ENCODE measurements at places on chromosomes 7 and 10. TPM values are rescaled to one million over a fixed set of nuclear protein-coding genes. Genes with fewer than 3 reads are reported as not detected.

CYP3A4 gene
- total RNA-seq = not detected

HOXA10 gene
- total RNA-seq = not detected

DNA sequence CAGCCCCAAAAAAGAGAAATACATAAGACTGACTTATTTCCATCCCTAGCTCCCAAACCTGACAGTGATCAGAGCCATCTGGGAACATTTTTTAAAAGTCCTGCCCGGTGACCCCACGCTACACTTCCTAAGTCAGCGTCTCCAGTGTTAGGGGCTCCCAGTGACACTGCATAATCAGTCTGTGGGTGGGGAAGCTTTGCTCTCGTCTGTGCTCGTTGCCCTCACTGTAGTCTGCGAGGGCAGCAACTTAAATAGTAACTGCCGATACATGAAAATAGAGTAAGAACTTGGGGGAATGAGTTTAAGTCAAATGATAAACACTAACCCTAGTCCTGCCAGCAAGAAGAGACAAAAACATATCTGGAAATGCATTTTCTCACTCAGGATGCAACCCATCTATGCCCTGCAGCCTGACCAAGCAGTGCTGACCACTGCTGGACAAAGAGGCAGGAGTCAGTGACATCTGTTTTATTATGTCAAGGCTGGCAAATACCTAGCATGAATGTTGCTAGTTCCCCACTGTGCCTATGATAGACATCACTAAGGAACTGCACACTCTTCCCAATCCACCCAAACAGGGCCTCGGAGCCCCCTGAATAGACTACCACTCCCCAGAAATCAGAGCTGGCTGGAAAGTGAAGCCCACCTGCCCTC lies 18.7 kb downstream of the ERCC6 start:
- H3K36me3 ChIP-seq = peaks cover 31% of the 10 kb centered on the region
- DNase-seq = no peak
- no peaks in the 10 kb centered on the region for H3K4me1 ChIP-seq
- no peak overlapping the region for H3K4me3 ChIP-seq
- H3K27ac ChIP-seq = no peak overlapping the region
- no peaks in the 10 kb centered on the region for H3K27me3 ChIP-seq

DNA sequence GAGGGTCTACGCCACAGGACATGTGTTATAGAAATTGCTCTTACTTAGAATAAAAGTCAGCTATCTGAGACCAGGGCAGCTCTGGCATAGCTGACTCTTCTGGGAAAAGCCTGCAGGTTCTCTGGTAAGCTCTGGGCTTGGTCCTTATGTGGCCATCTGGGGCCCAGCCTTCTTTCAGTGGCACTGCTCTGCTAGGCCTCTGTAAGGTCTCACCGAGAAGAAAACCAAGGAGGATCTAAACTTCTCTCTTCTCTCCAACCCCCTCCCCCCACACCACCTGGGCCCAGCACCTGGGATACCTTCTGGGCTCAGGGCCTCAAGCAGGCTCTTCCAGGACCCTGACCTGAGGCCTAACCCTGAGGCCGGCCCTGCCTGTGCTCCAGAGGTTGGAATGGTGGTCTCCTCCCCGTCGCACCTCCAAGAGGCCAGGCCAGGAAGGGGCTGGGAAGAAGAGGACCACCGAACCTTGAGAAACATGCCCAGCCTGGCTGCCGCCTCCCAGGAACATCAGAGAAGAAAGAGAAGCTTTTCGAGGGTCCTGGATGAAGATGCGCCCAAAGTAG lies 323.6 kb downstream of the GFRA1 start:
- H3K27me3 ChIP-seq = no peaks in the 10 kb centered on the region
- H3K27ac ChIP-seq = no peak overlapping the region
- no peaks in the 10 kb centered on the region for H3K4me1 ChIP-seq
- no peak overlapping the region for H3K4me3 ChIP-seq
- no peaks in the 10 kb centered on the region for H3K36me3 ChIP-seq

DNA sequence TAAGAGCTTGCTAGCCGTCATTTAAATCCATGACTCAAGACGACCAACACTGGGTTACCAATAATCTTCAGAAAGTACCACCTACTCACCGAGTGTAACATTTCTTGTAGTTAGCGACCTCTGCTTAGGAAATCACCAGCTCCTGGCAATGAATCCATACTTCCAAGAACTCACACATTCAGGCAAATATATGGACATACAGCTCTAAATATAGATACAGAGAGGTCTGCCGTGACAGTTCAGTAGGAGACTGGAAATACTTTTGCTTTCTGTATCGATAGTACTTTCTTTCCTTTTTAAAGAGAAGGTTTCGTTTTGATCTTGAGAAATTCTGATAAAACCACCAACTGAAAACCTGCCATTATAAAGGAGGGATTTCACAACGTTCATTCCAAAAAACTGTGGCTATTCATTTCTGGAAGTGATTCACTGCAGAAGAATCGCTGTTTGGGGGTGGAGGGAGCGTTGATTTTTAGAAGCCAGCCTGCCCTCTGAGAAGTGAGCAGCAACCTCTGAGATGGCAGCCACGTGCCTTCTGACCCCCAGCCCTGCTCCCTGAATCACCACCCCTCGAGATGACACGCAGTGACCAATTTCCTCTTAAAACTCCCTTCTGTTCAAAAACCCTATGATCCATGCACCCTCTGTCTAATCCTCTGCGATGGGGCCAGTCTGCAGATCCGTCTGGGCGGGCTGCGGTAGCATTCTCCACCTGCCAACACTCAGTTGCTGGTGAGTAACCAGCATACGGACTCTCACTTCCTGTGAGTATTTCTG lies 179.0 kb upstream of the KLF14 start:
- H3K27ac ChIP-seq = peak overlapping the region; percentile 96
- no peaks in the 10 kb centered on the region for H3K27me3 ChIP-seq
- peak; percentile 98 for DNase-seq
- H3K4me1 ChIP-seq = peaks cover 86% of the 10 kb centered on the region
- H3K4me3 ChIP-seq = peak overlapping the region; percentile 86

DNA sequence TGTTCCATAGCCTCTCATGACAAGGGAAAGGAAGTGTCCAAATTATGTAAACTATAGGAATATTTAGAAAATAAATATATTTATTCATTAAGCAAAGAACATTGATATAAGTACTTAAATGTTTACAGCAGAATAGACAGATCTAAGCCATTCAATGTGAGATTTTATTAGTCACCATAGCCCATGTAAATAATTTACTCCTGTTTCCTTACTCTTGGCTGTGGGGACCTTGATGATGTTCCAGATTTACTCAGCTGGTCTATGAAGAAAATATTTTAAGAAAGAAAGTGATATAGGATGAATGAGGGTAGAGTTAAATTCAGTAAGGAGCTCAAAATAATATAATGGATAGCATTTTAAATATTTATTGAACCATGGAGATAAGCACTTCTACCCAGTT lies 442.6 kb upstream of the KLF6 start:
- no peaks in the 10 kb centered on the region for H3K27me3 ChIP-seq
- no peak overlapping the region for H3K4me3 ChIP-seq

- peak overlapping the region; percentile 100 for H3K27ac ChIP-seq
- H3K4me3 ChIP-seq = peak overlapping the region; percentile 85
- DNase-seq = no peak
- H3K27me3 ChIP-seq = no peaks in the 10 kb centered on the region
Measured at GRCh38 chr7:107166736-107167426, 1.9 kb upstream of the HBP1 start.
